Hematopoietic multipotent progenitor cell treated with erythropoietin and hydrocortisone succinate and interleukin-3 and kit ligand, for 17 days (in vitro differentiated cells): ENCODE measurements at places on chromosomes 16 and 17.
A peak's percentile ranks its signal among the peaks of the same experiment; 100 is the strongest.

DNA sequence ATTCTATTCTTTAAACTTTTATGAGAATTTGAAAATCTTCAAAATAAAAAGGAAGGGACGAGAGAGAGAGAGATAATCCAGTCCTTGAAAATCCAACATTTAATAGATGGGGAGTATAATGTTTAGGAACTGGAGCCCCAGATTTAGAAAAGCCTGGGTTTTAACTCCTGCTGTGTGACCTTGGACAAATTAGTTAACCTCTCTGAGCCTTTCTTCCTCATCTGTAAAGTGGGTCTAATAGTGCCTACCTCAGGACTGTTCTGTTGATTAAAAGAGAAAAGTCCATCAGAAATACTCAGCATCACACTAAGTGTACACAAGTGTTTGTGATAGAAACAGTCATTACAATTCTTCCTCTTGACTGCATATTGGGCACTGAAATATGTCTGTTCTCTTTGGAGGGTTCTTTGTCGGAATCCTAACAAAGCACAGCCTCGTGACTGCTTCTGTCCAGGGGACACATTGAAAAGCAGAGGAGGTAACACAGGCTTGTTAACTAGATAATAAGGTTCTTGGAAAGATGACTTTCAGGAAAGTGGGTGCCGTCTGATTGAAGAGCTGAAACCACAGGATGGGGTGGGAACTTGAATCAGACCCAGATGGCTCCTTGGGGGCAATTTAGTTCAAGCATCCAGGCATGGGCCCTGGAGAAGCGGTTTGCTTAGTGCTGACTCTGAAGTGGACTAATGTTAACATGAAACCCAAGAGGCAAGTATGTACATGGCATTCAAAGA is 128.2 kb downstream of the CLEC16A start:
- DNase-seq: no peak

GRCh38 chr16:55433030-55433429 is 46.0 kb upstream of the MMP2 start:
- DNase-seq: no peak

DNA sequence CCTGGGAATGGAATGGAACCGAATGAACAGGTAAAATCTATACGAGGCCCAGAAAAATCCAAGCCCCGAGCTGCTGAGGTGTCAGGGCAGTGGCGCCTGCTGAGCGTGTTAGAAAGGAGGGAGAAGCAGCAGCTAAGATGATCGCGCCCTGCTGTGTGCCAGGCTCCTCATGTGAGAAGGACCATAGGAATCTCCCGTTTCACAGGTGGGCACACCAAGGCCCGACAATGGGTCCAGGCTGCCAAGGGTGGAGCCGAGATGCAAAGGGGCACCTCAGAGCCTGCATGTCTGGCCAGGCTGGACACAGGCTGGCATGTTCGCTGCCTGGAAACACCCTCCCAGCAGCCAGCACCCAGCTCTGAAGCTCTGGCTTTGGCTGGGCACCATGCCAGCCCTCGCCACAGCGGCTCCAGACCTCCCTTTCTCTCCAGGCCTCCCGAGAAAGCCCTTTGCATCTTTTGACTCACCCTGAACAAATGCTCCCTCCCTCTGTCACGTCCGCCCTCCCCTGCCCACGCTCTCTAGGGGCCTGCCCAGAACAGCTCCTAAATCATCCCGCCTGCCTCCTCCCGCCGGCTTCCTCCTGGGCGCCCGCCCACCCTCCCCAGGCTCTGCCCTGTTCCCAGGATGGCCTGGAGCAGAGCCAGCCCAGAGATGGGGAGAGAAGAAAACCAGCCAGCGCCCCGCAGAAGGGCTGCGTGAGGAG is 217.8 kb upstream of the GSE1 start:
- DNase-seq: no peak

DNA sequence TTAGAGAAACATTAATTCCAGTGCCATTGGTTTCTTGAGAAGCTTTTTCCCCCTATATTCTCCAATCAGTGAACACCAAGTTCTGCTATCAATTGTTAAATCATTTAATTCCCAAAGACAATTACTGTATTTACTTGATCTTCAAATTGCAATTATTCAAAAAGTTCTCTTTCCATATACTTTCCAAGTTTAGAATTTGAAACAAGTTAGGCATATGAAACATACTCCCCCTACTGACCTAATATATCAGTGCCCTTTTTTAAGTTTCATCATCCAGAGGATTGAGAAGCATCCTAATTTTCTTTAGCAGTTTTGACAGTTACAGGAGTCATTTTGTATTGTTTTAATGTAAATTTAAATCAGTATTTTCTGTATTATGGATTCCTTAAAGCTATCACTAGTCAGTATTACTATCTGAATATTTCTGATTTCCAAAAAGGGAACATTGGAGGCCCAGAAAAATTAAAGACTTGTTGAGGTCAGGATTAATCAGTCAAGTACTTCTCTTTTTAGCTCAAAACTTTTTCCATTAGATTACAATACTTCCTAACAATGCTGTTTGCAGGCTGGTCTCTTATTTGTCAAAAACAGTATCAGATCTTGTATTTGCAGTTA is 16.3 kb downstream of the MEIOC start:
- DNase-seq: no peak

DNA sequence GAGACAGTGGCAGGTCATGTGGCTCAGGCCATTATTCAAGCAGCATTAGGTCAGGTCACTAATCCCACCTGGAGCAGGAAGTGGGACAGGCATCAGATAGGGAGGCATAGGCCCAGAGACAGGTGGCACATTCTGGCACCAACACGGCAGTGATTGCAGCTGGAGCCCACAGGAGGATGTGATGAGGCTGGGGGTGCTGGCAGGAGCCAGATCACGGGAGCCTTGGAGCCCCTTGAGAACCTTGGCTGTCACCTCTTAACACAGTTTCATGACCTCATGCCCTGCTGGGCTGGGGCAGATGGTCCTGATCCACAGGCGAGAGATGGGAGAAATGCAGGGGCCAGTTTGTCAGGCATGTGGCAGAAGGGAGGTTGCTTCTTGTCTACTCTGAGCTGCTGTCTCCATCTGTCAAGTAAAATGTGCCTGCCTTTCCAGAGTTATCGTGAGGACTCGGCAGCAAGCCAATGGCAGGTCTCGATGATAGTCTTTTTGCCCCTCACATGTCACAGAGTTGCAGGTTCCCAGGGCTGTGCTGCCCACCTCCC is 109.6 kb downstream of the CLEC16A start:
- no peak for DNase-seq

DNA sequence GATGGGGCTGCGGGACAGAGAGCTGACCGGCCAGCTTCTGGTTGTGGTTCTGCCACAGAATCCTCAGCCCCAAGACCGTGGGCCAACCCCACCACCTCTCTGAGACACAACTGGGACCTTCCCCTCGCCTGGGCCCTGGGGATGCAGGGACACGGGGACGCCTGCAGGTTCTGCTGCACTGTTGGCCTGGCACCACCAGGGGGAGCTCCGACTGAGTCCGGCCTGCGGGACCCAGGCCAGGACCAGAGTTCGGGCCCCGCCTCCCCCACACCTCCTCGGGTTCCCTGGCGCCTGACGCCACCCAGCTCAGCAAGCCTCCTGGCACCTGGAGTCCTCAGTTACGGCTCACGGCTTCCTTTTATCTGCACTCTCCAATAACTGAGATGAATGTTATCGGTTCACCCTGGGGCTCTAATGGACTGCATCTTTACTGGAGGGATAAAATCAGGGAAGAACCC is 27.3 kb downstream of the TBC1D16 start:
- peak; percentile 66 for DNase-seq

- DNase-seq: no peak
Measured at GRCh38 chr17:41633556-41634199, 9.3 kb upstream of the KRT17 start.

DNA sequence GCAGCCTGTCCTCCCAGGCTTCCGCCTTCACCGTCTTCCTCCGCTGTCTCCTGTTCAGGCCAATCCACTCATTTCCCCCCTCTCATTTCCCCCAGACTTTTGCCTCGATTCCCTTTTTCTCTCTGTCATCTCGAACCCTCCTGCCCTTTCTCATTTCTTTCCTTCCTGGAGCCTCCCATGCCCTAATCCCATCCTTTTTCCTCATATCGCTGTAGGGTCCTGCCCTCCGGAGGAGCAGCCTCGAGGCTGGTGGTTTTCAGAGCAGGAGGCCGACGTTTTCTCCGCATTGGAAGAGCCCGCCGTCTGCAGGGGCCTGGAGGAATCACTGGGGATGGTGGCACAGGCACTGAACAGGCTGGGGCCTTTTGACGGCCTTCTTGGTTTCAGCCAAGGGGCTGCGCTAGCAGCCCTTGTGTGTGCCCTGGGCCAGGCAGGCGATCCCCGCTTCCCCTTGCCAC is 597 bp downstream of the OVCA2 start:
- no peak for DNase-seq

- DNase-seq: no peak
Measured at GRCh38 chr17:18967916-18968315, 16.0 kb downstream of the SLC5A10 start.

DNA sequence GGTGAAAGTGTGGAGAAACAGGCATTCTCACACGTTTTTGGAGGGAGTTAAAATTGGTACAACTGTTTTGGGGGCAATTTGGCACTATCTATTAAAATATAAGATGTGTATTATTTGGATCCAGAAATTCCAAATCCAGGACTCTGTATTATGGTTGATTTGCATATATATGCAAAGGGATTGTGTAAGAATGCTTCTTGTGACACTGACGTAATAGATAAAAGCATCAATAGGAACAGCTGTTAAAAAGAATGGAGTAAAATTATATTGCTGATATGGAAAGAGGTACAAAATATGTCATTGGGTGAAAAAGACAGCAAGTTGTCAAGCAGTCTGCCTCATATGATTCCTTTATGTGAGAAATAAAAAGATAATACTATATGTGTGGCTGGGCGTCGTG is 17.3 kb downstream of the FA2H start:
- no peak for DNase-seq

DNA sequence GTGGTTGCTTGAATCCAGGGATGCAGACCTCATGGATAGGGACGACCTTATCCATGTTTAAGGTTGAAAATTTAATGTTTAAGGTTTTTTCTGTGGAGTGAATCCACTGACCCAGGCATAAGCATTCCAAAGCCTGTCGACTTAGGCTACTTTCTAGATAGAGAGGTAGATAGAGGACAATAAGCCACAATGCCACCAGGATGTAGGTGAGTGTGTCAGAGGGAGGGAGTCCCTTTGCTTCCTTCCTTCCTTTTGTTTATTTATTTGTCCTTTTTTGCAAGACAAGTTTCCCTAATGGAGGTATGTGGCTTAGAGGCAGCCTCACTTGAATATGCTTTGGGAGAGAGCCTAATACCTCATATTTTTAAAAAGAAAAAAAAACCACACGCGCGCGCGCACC is 834.2 kb upstream of the SOX9 start:
- DNase-seq: no peak

DNA sequence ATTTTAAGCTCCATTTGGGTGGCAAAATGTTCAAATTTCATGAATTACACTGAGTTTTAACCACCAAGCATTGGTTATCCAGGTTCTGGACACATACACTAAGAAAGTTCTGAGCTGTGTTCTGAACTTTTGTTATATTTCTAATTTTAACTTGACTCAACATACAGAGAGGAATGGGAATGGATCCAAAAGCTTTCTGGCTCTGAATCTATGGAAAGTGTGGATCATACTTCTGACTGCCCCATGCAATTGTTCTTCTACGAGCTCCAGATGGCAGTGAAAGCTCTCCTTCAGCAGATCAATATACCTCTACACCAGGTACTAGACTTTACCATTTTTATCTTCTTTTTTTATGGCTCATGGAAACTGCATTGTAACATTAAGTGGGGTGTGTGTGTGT is 113.0 kb upstream of the NOG start:
- DNase-seq: no peak

DNA sequence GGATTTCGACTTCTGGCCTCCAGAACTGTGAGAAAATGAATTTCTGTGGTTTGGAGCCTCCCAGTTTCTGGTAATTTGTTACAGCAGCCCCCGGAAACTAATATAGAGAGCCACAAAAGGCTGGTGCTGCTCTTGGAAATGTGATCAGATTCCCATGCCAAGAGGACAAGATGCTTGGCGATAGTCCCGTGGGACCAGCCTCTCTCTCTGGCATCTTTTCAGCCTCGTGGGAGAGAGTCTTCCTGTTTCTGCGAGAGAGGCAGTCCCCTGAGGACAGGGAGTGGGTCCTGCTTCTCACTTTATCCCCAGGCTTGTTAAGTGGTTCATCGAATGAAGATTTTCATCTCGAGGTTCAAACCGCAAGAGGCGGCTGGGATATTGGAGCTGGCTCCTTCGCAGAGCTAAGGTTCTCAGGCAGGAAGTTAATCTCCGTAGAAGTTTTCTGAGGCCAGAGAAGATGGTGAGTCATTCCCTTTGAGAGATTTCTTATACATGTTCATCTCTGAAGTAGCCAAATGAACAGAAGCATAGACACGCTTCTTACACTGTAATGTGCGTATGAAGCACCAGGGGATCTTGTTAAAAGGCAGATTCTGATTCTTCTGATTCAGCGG is 211.6 kb upstream of the SDK2 start:
- DNase-seq: no peak

- peak; percentile 40 for DNase-seq
Measured at GRCh38 chr17:35433075-35433894, 985 bp upstream of the SLFN12 start.

GRCh38 chr16:80682421-80683070 is 121.9 kb downstream of the CDYL2 start:
- no peak for DNase-seq

DNA sequence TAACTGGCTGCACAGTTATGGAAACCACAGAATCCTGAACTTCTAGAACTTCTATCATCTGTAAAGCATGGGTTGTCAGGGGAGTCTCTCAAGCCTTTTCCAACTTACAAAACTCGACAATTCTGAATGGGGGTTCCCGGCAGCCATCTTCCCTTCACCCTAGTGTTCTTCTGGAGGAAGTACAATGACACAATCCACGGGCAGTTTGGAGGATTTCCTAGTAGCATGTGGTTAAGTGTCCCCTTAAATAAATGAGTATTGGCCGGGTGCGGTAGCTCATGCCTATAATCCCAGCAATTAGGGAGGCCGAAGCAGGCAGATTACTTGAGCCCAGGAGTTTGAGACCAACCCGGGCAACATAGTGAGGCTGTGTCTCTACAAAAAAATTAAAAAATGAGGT is 2.1 kb downstream of the SLC16A6 start:
- DNase-seq: no peak

DNA sequence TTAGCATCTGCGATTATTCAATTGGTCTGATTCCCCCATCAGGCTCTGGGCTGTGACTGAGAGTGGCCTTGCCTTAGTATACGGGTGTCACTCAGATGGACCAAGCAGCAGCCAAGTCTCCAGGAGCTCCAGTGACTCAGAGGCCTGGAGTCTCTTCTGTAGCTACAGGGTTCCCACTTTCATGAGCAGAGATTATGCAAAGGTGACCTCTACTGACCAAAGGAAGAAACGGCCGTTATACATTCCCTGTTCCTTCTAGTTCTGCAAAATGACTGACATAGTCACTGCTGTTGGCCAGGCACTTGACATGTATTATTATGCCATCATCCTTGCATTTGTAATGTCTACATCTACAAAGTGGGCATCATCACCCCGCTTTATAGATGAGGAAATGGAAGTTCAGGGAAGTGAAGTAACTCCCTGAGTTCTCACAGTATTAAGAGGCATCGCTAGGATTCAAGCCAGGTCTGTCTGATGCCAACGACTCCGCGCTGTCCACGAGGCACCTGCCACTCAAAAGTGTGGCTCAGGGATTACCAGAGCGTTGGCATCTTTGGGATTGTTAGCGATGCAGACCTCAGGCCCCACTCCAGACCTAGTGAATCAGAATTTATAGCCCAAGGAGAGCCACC is 23.3 kb downstream of the SLC38A7 start:
- peak; percentile 56 for DNase-seq

- no peak for DNase-seq
Measured at GRCh38 chr16:67312719-67313118, 13.8 kb downstream of the KCTD19 start.
